Hematopoietic multipotent progenitor cell treated with erythropoietin and hydrocortisone succinate and interleukin-3 and kit ligand, for 17 days (in vitro differentiated cells): ENCODE measurements at places on chromosomes 2 and 18.

- DNase-seq: no peak
Observed at GRCh38 chr2:41222593-41222992, 770.7 kb upstream of the SLC8A1 start.

- no peak for DNase-seq
Observed at GRCh38 chr2:43898134-43898837, 59.5 kb downstream of the ABCG8 start.

GRCh38 chr2:210611466-210611865 lies 55.1 kb downstream of the CPS1 start:
- DNase-seq: no peak

DNA sequence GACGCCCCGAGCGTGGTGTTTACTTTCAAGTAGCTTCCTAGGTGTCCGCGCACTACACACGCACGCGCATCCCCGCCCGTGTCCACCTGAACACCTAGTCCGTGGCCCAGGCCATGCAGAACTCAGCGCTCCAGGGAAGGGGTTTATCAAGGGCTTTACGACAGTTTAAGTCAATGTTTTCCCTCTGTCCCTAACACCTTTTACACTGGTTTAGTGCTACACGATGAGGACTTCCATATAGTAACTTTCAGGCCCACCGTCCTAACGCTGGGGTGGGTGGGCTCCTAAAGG lies 1.4 kb upstream of the BCL2 start:
- DNase-seq: no peak

DNA sequence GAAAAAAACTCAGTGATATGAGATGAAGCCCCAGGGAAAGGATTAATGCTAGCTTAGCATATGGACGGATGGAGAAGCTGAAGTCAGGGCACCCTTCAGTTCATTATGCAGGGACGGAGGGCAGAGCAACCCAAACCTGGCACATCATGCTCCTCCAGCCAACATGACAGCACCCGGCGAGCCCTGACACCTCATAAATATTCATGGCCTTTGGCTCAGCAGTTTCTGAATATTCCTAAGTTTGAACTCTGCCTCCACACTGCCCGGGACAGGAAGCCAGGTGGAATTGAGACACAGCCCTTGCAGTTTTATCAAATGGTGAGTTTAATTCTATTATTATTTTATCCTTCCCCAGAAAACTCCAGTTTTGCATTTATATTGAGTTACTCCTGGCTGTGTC lies 87.3 kb upstream of the SH3BP4 start:
- DNase-seq: no peak

- no peak for DNase-seq
Observed at GRCh38 chr2:230650585-230651137, 62.0 kb upstream of the CAB39 start.

GRCh38 chr2:127104166-127104660 lies 2.7 kb downstream of the BIN1 start:
- no peak for DNase-seq
